Femur (tissue), 1 donor: ENCODE measurements at places on chromosomes 1 and 21.
A peak's percentile ranks its signal among the peaks of the same experiment; 100 is the strongest.

DNA sequence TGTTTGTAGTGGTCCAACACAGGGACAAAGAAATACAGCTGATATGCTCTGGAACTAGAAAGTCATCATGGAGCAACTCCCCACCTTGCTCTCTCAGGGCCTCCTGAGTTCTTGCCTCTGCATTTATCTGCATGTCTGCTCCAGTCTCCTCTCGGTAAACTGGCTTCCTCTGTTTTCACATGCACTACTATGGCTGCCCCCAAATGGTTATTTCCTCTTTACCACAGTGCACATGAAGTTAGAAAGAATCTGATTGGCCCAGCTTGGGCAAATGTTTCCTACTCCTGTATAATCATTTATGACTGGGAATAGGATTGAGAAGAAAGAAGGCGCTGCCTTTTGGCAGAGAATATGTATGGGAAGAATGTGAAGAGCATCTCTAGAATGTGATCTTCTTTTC lies 16.5 kb upstream of the PSMB2 start:
- DNase-seq: no peak

- peak; percentile 91 for DNase-seq
Observed at GRCh38 chr1:20551945-20552727, at the start of gene FAM43B. TSS of gene FAM43B (plus strand) at chr1:20552573. CDS start at chr1:20552974, 401 bp downstream.

DNA sequence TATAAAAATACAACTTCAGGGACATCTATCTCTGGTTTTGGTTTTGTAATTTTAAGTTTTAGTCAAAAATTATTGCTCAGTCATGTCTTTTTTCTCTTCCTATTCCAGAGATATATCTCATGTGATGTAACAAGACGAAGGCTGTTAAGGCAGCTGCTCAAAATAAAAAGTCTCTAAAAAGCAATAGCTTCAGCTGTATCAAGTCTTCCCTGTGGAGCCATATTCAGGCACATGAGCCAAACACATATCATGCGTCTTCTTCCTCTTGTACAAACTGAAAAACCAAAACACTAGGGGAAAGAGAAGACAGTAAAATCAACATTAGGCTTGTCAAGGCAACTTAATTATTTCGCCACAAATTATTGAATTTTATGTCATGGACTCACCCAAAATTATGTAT lies 240.7 kb downstream of the NRIP1 start:
- DNase-seq: no peak

- DNase-seq: no peak
Observed at GRCh38 chr1:108016451-108016920, 51.5 kb upstream of the VAV3 start.
